Stimulated activated CD8-positive, alpha-beta memory T cell treated with anti-CD3 and anti-CD28 coated beads, Interleukin-15, amount 100 ng/mL, for 24 hours (primary cell): ENCODE measurements at places on chromosomes 2 and 18.

DNA sequence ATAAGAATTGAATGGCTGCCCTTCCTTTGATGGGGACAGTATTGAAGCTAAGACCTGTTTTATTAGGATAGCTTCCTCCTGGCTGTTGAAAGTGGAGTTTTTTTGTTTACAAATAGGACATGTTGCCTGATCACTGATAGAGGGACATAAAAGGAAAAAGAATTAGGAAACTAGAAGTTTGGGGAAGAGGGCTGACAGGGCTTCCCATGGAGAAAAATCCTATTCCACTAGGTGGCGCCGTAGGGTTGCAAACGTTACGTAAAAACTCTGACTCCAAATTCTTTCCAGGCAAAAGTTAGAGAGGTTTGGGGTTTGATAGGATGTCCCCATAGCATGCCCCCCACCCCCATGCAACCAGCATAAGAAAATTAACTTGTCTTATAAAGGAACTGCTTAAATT lies 11.1 kb upstream of the RBFA start:
- DNase-seq: no peak

- no peak for DNase-seq
These were observed 64.5 kb downstream of the TMEM131 start for GRCh38 chr2:97931118-97931857.

DNA sequence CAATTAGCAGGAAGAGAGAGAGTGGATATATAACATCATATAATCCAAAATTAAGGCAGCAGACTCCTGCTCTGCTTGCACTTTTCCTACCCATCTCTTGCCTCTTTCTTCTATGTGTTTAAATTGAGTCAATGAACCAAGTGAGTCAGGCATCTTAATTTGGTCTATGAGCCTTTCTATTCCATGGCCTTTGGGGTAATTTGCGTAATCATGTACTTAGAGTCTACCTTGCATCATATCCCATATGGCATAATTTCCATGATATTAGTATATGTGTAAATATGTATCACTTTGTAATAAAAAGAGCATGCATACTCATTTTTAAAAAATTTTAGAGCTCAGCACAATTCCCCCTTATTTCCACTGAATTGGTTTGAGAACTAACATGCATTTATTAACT lies 555.2 kb downstream of the STK39 start:
- DNase-seq: no peak

DNA sequence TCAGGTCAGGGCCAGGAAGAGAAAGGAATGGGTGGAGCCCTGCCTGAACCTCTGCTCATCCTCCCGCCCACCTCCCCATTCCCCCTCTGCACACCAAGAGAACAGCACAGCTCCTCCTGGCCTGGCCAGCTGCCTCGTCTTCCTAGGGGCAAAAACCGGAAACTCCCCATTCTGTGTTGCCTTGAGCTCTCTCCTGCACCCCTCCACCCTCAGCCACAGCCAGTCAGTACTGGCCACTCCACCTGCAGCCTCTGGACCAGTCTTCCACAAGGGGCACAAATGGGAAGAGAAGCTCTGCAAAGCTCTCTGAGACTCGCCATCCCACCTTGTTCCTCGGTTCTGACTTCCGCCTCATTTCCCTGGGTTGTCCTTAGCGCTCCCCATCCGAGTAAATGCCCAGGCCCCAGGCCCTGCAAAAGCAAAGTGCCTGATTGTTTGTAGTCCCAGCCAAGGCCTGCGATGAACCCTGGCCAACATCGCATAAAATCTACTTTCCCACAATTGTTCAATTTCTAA lies 39.3 kb upstream of the SLC35G4 start:
- no peak for DNase-seq

DNA sequence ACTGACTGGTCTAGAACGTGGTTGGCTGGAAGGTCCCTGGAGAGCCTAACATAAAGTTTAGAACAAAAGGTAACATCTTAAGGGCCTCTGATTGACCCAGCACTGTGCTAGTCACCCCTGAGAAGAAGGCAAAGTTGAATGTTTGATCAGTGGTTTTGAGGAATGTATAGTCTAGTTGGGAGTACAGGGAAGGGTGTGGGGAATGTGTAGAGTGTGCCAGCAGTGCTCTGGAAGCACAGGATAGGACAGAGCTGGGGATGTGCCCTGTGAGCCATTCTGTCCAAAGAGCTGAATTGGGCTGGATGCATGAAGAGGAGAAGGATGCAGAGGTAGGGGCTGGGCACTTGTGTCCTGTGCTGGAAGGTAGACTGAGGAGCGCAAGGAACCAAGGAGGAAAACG lies 41.0 kb upstream of the DOCK10 start:
- DNase-seq: no peak

- no peak for DNase-seq
These were observed 62.9 kb downstream of the ARHGAP28 start for GRCh38 chr18:6792391-6792790.

- no peak for DNase-seq
These were observed 57.1 kb upstream of the PAX3 start for GRCh38 chr2:222355860-222356259.

DNA sequence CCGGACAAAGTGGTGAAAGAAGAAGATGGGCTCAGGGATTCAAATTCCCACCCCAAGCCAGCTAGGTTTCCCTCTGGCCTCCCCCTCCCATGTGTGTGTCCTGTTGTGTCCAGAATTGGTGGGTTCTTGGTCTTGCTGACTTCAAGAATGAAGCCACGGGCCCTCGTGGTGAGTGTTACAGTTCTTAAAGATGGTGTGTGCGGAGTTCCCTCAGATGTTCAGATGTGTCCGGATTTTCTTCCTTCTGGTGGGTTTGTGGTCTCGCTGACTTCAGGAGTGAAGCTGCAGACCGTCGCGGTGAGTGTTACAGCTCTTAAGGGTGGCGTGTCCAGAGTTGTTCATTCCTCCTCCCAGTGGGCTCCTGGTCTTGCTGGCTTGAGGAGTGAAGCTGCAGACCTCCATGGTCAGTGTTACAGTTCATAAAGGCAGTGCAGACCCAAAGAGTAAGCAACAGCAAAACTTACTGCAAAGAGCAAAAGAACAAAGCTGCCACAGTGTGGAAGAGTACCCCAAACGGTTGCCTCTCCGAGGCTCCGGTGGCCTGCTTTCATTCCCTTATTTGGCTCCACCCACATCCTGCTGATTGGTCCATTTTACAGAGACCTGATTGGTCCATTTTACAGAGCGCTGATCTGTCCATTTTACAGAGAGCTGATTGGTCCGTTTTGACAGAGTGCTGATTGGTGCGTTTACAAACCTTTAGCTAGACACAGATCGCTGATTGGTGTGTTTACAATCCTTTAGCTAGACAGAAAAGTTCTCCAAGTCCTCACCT lies 37.7 kb upstream of the KLF11 start:
- no peak for DNase-seq

- DNase-seq: no peak
These were observed 137.1 kb downstream of the VAPA start for GRCh38 chr18:10050956-10051355.

- DNase-seq: no peak
These were observed 203.2 kb downstream of the ETAA1 start for GRCh38 chr2:67600222-67600871.

DNA sequence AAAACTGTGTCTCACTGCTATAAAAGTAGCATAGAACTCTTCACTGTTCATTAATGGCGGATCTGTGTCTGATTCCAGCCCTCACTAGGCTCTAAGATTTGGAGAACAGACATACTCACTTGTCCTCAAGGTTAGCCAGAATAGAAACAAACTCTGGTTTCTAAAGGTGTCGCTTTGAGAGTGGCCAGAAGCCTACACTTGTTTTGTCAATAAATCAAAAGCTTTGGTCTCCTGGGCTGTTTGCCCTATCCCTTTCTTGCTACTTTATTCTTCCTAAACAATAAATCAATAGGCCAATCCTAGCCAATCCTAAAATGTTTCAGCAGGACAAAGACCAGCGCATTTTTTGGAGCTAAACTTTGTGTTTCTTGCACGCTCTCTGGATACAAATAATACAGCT lies 1064.6 kb upstream of the CHAC2 start:
- DNase-seq: no peak

- no peak for DNase-seq
These were observed 325.1 kb downstream of the RND3 start for GRCh38 chr2:150162241-150162942.

- DNase-seq: no peak
These were observed 34.6 kb upstream of the WDR75 start for GRCh38 chr2:189406586-189407233.

DNA sequence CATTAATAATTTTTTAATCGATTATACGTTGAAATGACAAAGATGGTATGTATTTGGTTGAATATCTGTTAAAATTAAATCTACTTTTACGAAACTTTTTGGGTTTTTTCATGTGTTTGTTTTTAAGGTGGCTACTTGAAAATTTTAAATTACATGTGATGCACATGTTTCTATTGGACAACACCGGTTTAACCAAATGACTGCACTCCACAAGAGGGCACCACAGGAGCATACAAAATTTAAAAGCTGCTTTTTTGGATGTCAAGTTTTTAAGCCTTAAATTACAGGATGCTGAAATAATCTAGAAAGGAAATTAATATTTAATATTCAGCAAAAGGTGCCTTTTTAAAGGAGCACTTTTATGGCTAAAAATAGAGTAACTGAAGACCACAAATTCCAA lies 98.7 kb downstream of the ACVR1 start:
- DNase-seq: no peak
